Fibroblast of upper back skin (primary cell): ENCODE measurements at places on chromosomes 2 and 18.

DNA sequence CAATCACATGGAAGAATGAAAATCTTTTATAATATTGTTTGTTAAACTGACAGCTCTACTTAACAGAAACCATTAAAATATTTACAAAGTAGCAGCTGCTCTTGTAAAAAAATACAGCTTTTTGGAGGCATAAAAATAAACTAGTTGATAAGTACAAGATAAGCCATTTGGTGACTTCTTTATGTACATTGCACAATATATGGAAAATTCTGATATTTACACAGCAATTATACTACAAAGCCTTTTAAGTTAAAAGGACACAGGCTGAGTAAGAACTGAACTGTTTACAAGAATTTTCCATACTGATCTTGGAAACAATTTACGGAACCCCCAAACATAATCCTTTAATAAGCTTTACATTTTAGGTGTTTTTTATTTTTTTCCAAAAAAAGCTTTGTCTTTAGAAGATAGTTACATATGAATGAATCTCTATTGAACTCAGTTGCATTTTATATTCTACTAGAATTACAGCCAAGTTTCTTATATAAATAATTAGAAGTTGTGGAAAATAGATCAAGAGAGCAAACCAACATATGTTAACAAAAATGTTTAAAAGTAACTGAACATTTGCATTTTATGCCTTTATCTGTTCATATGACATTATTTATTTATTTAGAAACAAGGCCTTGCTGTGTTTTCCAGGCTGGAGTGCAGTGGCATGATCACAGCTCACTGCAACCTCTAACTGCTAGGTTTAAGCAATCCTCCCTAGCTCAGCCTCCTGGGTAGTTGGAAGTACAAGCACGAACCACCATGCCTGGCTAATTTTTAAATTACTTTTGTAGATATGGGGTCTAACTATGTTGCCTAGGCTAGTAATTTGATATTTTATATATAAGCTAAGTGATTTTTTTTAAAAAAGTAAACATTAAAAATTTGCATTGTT lies 142.5 kb downstream of the OTX1 start:
- DNase-seq = no peak

- no peak for DNase-seq
Observed at GRCh38 chr2:217142649-217143266, 282.9 kb upstream of the TNP1 start.

DNA sequence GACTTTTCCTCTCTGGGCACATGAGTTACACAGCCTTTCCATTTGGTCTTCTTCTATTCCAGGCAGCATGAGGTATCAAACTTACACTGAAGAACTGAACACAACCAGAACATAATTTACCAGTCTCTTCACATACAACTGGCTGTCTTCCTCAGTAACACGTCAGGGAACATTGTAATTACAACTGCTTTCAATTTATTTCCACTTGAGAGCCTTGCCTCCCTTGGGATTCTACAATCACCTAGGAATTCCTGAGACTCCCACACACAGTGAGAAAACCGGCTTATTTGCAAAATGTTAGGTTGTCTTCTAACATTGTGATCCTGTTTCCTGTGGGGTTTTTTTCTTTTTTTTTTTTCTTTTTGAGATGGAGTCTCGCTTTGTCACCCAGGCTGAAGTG lies 149.9 kb downstream of the TMX3 start:
- peak; percentile 72 for DNase-seq

GRCh38 chr18:40066368-40066767 lies 1888.7 kb upstream of the PIK3C3 start:
- DNase-seq = no peak

DNA sequence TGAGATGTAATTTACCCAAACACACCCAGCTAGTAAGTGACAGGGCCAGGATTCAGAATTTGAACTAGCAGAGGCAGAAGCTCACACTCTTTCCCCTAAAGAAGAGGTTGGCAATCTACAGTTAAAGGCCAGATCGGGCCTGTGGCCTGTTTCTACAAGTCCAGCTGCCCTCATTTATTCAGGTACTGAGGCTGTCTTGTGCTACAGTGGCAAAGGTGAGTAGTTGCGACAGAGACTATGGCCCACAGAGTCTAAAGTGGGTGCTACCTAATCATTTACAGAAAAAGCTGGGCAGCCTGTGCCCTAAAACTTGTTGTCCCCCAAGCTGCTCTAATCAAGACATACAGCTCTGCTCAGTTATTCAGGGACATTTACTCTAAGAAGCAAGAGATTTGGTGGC lies 86.8 kb downstream of the RTN4 start:
- DNase-seq = no peak

- DNase-seq = no peak
Observed at GRCh38 chr2:158214431-158214830, 112.8 kb downstream of the UPP2 start.

DNA sequence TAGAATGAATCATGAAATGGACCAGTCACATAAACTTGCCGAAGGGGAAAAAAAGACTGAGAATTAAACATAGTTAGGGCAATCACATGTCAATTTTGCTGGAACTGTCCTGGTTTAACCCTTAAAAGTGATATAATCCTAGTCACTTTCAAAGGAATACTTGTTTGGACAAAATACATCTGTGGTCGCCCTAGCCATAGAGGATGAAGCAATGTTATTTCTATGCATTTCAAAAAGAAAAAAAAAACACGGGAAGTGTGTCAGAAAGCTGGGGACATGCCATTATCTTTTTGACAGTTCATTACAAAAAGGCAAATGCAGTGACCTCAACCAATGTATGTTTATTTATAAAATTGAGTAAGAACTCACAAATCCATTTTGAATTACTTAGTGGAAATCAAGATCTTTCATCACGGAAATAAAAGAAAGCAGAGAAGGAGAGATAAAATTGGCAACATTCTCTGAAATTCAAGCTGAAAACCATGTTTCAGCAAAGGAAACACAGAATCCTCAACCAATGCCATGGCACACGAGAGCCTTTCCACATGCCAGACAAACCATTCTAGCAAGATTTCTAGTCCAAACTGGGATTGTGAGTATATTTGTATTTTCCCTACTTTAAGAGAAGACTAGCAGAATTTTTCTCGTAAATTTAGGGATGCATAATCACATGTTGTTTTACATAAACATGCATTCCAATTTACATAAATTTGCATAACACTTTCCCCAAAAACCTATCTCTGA lies 854.3 kb upstream of the ACVR2A start:
- peak; percentile 53 for DNase-seq

DNA sequence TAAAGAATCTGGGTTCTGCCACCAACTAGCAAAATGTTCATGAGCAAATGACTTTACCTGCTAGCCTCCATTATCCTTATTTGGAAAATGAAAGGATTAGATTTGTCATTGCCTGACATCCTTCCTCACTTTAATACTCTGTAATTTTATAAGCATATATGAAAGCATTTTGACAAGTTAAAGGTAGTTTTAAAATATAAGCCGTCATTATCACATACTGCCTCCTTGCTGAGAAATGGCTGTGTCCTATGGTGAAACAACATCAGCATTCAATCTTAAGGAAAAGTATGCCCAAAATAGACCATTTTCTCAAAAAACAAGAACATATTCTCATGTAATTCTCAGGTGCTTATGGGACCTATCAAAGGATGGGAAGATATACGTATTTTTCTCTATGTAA lies 461.2 kb downstream of the SUCLG1 start:
- no peak for DNase-seq

- peak; percentile 94 for DNase-seq
Observed at GRCh38 chr2:37781028-37781427, 109.6 kb upstream of the CDC42EP3 start.

- DNase-seq = no peak
Observed at GRCh38 chr2:76187415-76187814, 476.7 kb upstream of the GCFC2 start.

- no peak for DNase-seq
Observed at GRCh38 chr2:4258563-4258962, 555.2 kb downstream of the DCDC2C start.

DNA sequence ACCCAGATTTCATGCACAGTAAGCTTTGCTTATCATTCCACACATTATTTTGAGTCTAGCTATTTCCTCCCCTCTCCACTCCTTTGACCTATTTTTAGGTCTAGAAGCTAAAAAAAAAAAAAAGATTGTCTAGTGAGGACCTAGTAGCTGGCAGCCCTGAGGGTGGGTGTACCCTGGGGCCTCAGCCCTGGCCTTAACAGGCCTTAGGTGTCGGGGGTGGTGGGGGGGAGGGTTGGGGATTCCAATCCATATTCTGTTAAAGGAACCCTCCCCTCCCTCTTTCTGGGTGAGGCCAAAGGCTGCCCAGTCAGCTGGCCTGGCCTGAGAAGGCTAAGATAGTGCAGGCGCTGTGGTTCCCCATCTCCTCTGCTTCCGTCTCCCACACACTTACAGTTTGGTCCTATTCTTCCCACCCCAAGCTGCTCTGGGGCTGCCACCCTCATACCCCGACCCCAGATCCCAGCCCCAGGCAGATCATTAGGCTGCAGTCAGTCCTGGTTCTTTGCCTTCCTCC lies 65.5 kb upstream of the HK2 start:
- DNase-seq = peak; percentile 62

DNA sequence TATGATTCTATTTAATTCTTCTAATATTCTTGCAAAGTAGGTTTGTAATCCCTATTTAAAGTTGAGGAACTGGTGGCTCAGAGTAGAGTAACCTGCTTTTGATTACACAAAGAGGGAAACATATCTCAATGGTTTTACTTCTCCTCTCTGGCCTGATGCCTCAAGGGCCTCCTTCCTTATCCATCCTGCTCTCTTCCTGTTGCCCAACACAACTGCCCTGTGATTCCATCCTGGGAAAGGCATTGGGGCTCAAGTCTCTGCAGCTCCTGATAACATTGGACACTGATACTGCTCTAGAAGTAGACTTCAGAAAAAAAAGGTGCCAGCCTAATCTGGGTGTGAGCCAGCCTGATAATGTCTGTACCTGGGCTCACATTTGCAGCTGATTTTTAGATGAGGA lies 75.8 kb downstream of the RDH14 start:
- DNase-seq = no peak

GRCh38 chr2:186748354-186748753 lies 54.5 kb downstream of the FAM171B start:
- no peak for DNase-seq

DNA sequence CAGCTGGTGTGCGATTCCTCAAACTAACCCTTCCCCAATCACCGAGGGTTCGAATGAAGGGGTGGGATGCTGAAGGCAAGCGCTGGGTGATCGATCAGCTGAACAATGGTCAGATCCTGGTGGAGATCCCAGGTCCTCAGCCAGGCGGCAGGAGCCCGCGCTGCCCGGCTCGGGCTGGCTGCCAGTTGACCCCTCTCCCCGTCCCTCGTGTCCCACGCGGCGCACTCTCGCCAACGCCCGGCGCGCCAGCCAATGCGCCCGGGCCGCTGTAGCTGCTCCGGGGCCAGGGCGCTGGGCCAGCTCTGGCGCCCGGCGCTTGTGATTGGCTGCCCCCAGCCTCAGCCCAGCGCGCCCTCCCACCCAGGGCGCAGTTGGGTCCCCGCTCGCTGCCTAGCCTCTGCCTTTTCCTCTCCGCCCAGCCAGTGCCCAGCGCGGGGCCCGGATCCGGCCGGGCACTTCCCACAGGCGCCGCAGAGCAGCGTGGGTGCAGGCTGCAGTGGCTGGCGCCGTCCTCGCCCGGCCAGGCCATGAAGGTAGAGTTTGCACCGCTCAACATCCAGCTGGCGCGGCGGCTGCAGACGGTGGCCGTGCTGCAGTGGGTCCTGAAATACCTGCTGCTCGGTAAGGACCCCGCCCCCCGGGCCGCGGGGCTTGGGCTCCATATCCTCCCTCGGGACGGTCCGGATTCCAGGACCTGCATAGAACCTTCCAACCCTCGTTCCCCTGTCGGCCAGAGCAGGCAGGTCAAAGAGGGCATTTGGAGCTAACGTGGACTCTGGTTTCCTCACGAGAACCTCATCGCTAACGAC lies at the start of gene MOGAT1:
TSS of gene MOGAT1 (plus strand) at position 400 of the 809 bp plus-strand sequence. CDS start at position 528, 128 bp downstream.
- no peak for DNase-seq

DNA sequence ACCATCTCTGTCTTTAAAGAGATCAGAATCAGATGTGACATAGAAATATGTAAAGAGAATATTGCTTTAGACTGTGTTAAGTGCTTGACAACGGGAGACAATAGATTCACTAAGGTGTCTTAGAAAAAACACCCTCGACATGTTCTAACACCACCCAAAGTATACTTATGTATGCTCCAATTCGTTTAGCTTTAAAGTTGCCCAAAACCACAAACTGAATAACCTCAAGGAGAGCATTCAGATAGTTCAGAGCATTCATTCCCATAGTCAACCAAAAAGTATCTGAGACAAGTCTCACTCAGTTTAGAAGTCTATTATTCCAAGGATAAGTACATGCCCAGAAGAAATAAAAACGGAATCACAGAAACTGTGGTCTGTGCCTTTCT lies 96.4 kb downstream of the KYNU start:
- no peak for DNase-seq
